Caco-2 (cell line): ENCODE measurements at places on chromosomes 1 and 21. TPM values are rescaled to one million over a fixed set of nuclear protein-coding genes. Genes with fewer than 3 reads are reported as not detected.

- H3K27me3 ChIP-seq: no peaks in the 10 kb centered on the region
- DNase-seq: no peak
- no peak overlapping the region for H3K27ac ChIP-seq
- H3K4me1 ChIP-seq: no peaks in the 10 kb centered on the region
- H3K4me3 ChIP-seq: no peak overlapping the region
Measured at GRCh38 chr1:24944318-24944717, 14.2 kb upstream of the RUNX3 start.

GRCh38 chr1:108896146-108897145, 19.7 kb downstream of the GPSM2 start:
- no peak overlapping the region for H3K4me3 ChIP-seq
- no peak overlapping the region for H3K27ac ChIP-seq
- no peak for DNase-seq
- no peaks in the 10 kb centered on the region for H3K27me3 ChIP-seq
- no peaks in the 10 kb centered on the region for H3K36me3 ChIP-seq

DNA sequence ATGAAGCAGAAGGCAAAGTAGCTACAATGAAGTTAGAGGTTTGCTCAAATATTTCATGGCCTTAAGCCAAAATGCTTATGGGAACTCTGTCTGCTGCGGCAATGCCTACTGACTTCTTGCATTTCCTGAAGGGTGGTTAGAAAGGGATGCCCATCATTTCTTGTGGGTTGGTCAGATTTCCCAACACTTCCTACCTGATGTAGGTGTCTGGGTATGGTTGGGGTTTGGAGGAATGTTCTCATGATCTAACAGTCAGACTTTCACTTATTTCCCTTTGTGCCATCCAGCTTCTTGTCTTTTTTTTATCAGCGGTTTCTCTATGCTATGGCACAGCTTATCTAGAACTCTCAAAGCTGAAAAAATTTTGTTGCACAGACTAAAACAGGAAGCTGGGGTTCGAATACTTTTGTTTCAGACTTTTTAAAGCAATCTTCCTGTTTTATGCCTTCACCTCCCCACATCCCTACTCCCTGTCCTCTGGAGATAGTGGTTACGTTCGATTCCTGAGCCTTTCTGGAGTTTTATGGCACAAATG, 307.7 kb downstream of the USP25 start:
- no peak for DNase-seq
- H3K4me1 ChIP-seq: no peaks in the 10 kb centered on the region
- H3K36me3 ChIP-seq: no peaks in the 10 kb centered on the region
- no peak overlapping the region for H3K4me3 ChIP-seq

DNA sequence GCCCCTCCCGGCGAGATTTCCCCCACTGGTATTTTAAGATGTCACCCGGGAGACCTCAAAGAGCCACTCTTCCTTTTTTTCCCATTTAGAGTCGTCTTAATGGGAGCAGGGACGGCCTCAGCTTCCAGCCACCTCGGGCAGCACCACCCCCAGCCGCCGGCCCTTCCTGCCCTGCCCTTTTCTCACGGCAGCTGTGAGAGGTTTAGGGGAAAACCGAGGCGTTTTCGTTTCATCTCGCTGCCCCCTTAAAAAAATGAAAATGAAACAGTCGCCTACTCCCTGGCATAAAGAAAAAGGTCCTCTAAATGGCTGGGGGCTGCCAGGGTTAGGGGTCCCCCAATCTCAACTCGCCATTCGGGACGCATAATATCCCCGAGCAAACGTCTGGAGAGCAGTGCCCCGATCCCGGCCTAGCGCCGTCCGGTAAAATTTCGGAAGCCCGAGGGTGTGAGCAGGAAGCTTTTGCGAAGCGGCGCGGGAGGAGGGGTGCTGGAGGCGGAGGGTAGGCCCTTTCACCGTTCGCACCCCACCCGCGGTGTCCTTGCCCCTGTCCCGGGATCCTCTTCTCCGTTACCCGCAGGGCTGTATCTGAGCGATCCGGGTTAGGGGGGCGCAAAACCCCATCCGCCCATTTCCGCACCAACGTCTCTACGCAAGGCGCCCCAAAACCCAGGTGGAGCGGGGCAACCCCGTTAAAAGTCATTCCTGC, 1.2 kb downstream of the RUNX3 start:
- H3K4me3 ChIP-seq: peak overlapping the region; percentile 42
- DNase-seq: no peak
- H3K4me1 ChIP-seq: no peaks in the 10 kb centered on the region
- no peak overlapping the region for H3K27ac ChIP-seq

- no peaks in the 10 kb centered on the region for H3K27me3 ChIP-seq
- H3K4me1 ChIP-seq: peaks cover 24% of the 10 kb centered on the region
- H3K27ac ChIP-seq: no peak overlapping the region
- no peak for DNase-seq
Measured at GRCh38 chr21:37675202-37675801, 241.0 kb downstream of the KCNJ6 start.

GRCh38 chr1:206868264-206868663, 2.8 kb downstream of the IL20 start:
- H3K27ac ChIP-seq: no peak overlapping the region
- H3K4me3 ChIP-seq: no peak overlapping the region
- no peaks in the 10 kb centered on the region for H3K36me3 ChIP-seq
- DNase-seq: no peak
- no peaks in the 10 kb centered on the region for H3K27me3 ChIP-seq

GRCh38 chr1:109739738-109740614, 862 bp downstream of the GSTM3 start:
- H3K4me1 ChIP-seq: no peaks in the 10 kb centered on the region
- H3K27ac ChIP-seq: peak overlapping the region; percentile 66
- no peaks in the 10 kb centered on the region for H3K27me3 ChIP-seq
- H3K36me3 ChIP-seq: no peaks in the 10 kb centered on the region
- peak; percentile 60 for DNase-seq
- H3K4me3 ChIP-seq: peak overlapping the region; percentile 45

GRCh38 chr1:87330057-87330884, 1.6 kb downstream of the LMO4 start:
- H3K27me3 ChIP-seq: no peaks in the 10 kb centered on the region
- DNase-seq: no peak
- 0 out of 2 replicates have a peak, but pooled peaks cover 4% of the 10 kb centered on the region for H3K4me1 ChIP-seq
- H3K27ac ChIP-seq: peak overlapping the region; percentile 87
- peak overlapping the region; percentile 62 for H3K4me3 ChIP-seq

DNA sequence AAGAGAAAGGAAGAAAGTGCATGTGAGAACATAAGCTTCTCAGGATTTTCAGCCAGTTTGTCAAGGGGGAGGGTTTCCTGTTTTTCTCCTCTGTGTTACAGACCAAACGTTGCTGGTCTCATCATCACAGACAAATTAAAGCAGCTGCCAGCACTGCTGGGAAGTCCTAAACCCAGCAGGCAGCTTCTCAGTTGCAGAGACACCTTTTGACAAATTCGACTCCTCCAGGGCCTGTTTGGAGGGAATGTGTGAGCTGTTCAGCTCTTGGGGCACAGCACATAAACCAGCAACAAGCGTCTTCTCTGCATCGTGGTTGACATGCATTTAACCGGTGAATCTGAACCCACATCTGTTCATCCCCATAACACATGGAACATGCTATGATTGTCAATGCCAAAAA, 454.6 kb upstream of the RUNX1 start:
- H3K27me3 ChIP-seq: no peaks in the 10 kb centered on the region
- peaks cover 12% of the 10 kb centered on the region for H3K4me1 ChIP-seq
- no peak overlapping the region for H3K4me3 ChIP-seq

GRCh38 chr1:1891349-1892078, 627 bp upstream of the GNB1 start:
- peak overlapping the region; percentile 85 for H3K27ac ChIP-seq
- peak; percentile 78 for DNase-seq
- H3K36me3 ChIP-seq: no peaks in the 10 kb centered on the region
- H3K4me3 ChIP-seq: peak overlapping the region; percentile 91
- no peaks in the 10 kb centered on the region for H3K27me3 ChIP-seq

- no peak for DNase-seq
- no peaks in the 10 kb centered on the region for H3K36me3 ChIP-seq
- no peak overlapping the region for H3K27ac ChIP-seq
- no peaks in the 10 kb centered on the region for H3K27me3 ChIP-seq
- no peak overlapping the region for H3K4me3 ChIP-seq
Measured at GRCh38 chr1:184866991-184867788, 107.1 kb downstream of the NIBAN1 start.

- H3K27me3 ChIP-seq: no peaks in the 10 kb centered on the region
- DNase-seq: peak; percentile 69
- peaks cover 76% of the 10 kb centered on the region for H3K4me1 ChIP-seq
- no peak overlapping the region for H3K4me3 ChIP-seq
- peak overlapping the region; percentile 93 for H3K27ac ChIP-seq
Measured at GRCh38 chr1:19010503-19010902, 54.0 kb upstream of the IFFO2 start.

DNA sequence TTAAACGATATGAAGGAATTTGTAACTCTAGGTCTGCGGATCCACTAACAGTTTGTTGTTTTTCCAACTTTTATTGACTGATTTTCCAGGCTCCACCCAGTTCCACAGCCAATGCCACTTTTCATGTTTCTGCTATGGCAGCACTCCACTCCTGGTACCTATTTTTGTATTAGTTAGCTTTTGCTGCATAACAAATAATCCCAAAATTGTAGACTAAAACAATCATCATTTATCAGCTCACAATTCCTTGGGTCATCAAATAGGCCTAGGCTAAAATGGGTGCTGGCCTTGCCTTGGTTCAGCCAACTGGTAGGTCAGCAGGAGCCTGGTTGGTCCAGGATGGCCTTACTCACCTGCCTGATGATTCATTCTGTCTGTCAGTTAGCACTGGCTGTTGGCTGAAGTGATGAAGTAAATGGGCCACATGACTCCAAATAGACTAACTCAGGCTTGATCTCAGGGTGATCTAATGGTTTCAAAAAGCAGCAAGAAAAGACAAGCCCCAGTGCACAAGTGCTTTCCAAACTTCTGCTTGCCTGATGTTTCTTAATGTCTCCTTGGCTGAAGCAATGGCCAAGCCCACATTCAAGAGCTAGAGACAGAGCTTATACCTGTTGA, 3.2 kb upstream of the C8B start:
- H3K4me3 ChIP-seq: no peak overlapping the region
- H3K27ac ChIP-seq: no peak overlapping the region

DNA sequence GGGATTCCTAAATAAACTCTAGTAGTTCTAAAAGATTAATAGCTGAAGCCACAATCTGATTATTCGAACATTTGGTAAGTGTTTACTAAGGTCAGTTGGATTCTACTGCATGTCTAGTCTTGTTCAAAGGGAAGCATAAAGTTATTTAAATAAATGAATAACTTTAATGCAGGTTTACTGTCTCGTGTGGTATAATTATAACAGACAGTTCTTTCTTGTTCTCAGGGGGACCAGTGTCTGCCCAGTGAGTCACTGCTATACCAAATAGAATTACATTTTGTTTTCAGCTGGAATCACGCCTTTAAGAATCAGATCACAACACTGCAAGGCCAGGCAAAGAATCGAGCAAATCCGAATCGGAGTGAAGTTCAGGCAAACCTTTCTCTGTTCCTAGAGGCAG, 45.1 kb downstream of the SMG7 start:
- no peaks in the 10 kb centered on the region; the same call in 1 of the 2 replicates for H3K36me3 ChIP-seq
- H3K4me1 ChIP-seq: peaks cover 20% of the 10 kb centered on the region
- no peak for DNase-seq
- no peaks in the 10 kb centered on the region for H3K27me3 ChIP-seq
- no peak overlapping the region for H3K27ac ChIP-seq

Gene EPB41
- 29.5 and 29.8 TPM in 2 replicates for total RNA-seq

Gene HSD3B1
- 38.0 and 40.9 TPM in 2 replicates for total RNA-seq

Gene RIMS3
- 2.8 and 3.1 TPM in 2 replicates for total RNA-seq

Gene CHI3L1
- total RNA-seq: 199 and 235 TPM in 2 replicates

Gene FCGR1A
- total RNA-seq: not detected in 2 replicates
